ENCODE measurements at places on chromosomes 16 and 17.

- DNase-seq, result no peak
Observed at GRCh38 chr16:48597563-48598387, 12.2 kb downstream of the N4BP1 start.

DNA sequence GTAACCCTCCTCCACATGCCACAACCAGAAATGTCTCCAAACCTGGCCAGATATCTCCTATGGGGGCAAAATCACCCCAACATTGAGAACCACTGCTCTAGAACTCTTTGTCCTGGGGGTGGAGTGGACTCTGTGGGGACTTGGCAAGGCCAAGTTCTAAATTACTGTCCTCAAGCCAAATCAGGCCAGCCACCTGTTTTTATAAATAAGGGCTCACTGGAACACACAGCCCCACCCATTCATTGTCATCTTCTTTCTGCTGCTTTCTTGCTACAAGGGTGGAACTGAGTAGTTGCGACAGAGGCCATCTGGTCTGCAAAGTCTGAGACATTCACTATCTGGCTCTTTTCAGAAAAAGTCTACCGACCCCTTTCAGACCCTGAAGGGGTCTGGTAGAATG lies 26.8 kb upstream of the TMEM220 start:
- DNase-seq, result no peak

DNA sequence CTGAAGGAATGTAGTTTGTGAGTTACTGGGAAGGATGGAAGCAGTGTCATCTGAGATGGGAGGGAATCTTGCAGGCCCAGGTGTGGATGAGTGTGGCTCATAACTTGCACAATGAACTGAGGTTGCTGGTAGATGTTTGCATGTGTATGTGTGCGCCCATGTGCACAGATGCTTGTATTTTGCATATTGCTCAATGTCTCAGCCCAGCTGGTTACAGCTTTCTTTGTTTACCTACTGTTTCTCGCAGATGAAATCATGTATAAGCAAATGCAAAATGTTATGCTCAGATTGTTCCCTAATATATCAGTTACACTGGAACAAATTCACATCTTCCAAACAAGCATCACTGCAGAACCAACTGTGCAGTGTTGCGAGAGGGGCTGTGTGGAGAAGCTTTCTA lies 452.2 kb upstream of the EEF2KMT start:
- DNase-seq, result no peak

DNA sequence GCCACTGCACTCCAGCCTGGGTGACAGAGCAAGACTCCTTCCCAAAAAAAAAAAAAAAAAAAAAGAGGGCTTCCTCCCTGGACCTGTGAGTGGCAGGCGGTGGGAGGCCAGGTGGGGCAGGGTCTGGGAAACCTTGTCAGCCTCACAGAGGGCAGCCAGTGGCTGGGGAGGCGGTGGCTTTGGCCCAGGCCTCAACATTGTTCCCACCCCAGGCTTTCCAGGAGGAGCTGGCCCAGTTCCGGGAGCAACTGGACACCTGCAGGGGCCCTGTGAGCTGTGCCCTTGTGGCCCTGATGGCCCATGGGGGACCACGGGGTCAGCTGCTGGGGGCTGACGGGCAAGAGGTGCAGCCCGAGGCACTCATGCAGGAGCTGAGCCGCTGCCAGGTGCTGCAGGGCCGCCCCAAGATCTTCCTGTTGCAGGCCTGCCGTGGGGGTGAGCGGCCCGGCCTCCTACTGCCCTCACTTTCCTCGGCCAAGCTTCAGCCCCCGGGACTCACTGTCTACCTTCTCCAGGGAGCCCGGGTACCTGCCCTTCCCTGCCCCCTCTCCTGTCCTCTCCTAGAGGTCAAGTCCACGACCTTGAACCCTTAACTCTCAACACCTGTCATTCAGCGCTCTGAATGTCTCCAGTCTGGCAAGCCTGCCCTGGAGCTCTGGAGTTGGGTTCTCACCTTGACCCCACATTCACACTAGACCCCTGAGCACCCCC lies 12.4 kb downstream of the ZNF213 start:
- DNase-seq, result no peak

DNA sequence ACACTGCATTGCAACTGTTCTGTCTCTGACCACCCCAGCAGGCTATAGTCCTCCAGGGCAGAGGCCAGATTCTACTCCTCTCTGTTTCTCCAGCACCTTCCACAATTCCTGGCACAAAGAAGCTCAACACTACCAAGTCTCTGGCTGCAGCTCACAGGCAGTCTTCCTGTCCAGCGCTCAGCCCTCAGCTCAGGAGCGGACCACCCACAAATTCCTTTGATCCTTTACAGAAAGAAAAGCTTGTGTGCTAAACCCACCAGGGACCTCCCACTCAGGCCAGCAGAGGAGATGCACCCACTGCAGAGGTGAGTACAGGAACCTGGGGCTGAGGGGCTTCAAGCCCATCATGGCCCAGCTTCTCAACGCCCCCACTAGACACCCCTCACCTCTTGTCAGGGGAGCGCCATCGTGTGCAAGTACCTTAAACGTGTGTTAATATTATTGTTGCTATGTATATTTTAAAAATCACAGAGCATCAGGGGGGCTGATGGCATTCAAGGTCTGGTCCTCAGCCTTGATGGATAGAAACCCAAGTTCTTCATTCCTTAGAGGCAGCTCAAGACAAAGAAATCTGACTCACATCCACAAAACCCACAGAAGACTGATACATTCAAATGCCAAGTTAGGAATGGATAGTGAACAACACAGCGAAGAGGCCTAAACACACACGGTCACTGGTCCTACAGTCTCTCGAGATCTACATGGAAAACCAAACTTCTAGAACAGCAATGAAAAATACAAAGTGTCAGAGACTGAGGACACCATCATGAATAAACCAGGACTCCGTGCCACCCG lies 8.4 kb downstream of the HSDL1 start:
- no peak for DNase-seq

DNA sequence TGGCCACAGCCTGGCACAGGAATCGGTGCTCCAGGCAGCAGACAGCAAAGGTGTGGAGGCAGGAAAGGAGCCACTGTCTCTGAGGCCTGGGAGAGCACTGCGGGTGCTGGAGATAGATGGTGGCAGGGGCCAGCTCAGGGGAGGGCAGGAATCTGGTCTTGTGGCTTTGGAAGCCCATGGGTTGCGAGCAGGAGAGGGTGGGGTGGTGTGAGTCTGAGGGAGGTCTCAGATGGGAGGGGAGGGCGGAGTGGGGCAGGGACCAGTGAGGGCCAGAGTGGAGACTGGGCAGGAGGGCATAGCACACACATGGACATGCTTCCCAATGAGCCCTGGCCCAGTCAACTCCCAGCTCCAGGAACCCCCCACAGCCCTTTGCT lies 70.1 kb downstream of the SREBF1 start:
- DNase-seq, result no peak

GRCh38 chr17:43601280-43602039 lies 55.3 kb upstream of the ETV4 start:
- no peak for DNase-seq

- DNase-seq, result no peak
Observed at GRCh38 chr17:42287305-42287976, 857 bp upstream of the STAT5A start.

- DNase-seq, result no peak
Observed at GRCh38 chr16:24700549-24701392, 28.7 kb upstream of the TNRC6A start.

DNA sequence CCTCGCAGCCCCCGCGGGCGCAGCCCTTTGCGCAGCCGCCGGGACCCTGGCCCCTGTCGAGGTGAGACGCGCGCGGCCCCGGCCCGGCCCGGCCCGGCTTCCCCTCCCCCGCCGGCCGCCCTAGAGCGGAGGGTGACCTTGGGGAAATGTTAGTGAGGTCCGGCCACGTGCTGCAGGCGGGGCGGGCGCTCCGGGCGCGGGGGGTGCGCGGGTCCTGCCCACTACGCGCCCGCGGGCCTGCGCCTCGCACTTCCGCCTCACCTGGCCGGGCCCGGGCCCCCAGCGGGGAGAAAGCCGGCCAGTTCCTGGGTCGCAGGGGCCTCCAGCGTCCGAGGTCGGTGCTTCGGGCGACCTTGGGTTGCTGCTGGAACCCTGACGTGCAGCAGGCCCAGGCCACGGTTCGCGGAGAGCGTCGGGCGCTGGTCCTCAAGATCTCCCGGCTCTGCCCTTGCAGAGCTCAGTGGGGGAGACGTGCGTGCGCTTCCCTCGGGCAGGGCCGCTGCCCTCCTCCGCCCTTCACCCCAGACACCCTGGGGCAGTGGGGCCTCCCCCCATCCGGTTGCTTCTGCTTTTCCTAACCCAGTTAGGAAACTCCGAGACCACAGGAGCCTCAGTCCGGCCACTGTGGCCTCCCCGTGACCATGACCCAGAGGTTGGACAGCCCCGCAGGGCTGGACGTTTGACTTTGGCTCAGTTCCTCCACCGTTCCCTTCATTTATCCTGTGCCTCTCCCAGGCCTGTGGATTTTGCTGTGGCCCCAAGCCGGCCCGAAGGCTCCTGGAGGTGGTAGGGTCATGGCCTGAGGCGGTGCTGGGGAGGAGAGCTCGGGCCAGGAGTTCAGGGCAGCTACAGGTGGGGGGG lies 791 bp downstream of the MCRIP2 start:
- no peak for DNase-seq

DNA sequence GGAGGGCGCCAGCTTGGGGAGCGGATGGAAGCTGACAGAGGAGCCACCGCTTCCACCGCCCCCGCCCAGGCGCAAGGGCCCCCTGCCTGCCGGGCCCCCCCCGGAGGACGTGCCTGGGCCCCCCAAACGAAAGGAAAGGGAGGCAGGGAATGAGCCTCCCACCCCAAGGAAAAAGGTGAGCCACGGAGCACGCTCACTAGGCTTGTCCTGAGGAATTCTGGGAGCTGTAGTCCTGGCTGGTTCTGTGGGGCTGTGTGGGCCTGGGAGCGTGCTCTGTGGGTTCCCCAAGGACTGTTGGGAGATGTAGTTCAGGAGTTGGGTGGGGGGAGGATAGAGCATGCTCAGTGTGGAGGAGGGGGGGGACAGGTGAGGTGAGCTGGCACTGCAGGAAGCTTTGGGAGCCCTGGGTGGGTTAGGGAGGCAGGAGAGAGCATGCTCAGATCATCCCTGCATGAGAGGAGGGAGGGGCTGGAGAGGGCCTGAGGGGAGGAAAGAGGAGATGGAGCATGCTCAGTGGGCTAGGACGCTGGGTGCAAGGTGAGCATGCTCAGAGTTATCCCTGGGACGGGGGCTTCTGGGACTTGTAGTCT lies 4.5 kb downstream of the FBXL19 start:
- no peak for DNase-seq

- peak; percentile 35 for DNase-seq
Observed at GRCh38 chr16:88924834-88925539, 52.0 kb downstream of the CBFA2T3 start.

DNA sequence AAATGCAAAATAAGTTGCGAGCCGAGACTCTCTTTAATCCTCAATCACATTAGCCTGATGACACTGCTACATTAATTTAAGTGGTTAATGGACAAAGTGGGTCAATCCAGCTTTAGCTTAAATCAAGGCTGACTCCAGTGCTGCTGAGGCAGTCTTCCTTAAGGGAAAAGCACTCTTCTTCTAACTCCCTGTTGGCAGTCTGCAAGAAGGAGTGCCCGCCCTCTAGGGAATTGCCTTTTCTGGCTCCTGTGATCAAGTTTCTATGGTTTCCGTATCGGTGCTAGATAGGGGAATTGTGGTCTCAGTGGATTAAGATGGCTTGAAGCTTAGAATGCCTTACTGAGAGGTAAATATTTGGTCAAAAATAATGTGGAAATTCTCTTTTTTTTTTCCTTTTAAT lies 41.0 kb downstream of the HS3ST3B1 start:
- DNase-seq, result no peak

GRCh38 chr17:1222321-1222720 lies 42.5 kb upstream of the ABR start:
- no peak for DNase-seq

- peak; percentile 77 for DNase-seq
Observed at GRCh38 chr17:77491921-77492445, 351.2 kb downstream of the SEC14L1 start.

- no peak for DNase-seq
Observed at GRCh38 chr17:57108671-57109392, 23.8 kb downstream of the AKAP1 start.

- DNase-seq, result peak; percentile 78
Observed at GRCh38 chr17:39679521-39680192, 8.2 kb downstream of the PGAP3 start.

DNA sequence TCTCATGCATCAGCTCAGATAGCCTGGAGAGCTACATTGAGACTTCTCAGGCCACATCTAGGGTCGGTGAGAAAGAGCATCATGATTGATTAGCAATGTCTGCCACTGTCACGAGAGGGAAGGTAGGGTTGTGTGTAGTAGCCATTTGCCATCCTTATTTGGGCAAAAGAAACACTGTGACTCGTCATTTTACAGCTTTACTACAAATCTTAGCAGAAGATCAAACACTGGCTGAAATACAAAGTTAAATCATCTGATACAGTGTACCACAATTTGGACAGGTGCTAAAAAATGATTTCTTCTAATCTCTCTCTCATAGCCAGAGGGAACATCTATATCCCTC lies 334.3 kb downstream of the CBLN1 start:
- DNase-seq, result no peak

GRCh38 chr17:76134911-76135809 lies 5.9 kb downstream of the FOXJ1 start:
- peak; percentile 50 for DNase-seq

DNA sequence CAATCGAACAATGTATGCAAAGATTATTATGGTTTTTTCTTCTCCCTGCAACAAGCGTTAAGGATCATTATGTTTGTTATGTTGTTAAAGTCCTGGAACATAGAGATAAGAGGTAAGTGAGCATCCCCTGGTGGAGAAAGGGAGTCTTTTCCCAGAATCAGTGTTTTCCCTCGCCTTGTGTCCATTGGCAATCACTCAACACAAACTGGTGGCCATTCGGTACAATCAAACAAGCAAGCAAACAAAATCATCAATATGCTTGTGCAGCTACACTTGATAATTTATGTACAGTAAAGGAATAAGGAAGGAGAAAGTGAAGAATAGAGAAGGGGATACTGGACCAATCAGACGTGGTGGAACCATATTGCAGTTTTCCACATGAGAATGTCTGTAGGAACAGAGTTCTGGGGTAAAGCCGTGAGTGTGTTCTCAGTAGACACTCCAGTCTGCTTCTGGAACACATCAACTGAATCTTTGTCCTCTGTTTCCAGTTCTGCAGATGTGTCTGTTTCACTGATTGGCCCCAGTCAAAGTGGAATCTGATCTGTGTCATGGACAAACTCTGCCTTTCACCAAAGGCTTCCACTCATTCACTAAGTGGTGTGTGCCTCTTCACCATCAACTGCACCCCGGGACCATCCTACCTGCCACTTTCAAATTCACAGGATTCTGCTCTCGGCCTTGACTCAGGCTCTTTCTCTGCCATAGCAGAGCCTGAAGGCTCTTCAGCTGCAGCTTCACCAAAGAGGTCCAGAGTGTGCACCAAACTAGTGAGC lies 169.5 kb downstream of the AHSP start:
- DNase-seq, result peak; percentile 36

DNA sequence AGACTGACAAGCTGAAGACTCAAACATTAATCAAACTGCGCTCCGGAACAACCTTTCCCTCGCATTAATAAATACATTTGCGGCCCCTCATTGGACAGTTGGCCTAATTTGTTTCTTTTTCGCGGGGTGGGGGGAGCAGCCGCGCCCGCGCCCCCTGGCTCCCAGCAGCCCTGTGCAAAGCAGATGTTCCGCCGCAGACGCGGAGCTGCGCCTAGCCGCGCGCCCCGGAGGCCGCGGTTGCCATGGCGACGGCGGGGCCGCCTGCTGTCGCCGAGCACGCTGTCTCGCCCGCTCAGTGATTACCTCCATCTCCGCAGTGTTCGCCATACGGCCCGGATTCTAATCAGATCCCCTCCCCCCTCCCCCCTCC lies 25.5 kb downstream of the COPZ2 start:
- DNase-seq, result peak; percentile 40

- DNase-seq, result no peak
Observed at GRCh38 chr16:67186550-67186950, 2.8 kb upstream of the MATCAP1 start.

GRCh38 chr16:27566417-27566816 lies 16.5 kb downstream of the KATNIP start:
- no peak for DNase-seq
